Nasal cavity respiratory epithelium epithelial cell of viscerocranial mucosa (primary cell): ENCODE measurements at places on chromosomes 5 and 9. TPM values are rescaled to one million over a fixed set of nuclear protein-coding genes. Genes with fewer than 3 reads are reported as not detected.

Gene TYRP1
- not detected in 2 replicates for total RNA-seq

Gene NMUR2
- not detected in 2 replicates for total RNA-seq

Gene TNFSF15
- 0.34 and 2.8 TPM in 2 replicates for total RNA-seq

Gene PCDHGB7
- total RNA-seq, result 1.4 and 9.3 TPM in 2 replicates

Gene NUTM2F
- not detected in 2 replicates for total RNA-seq

Gene DRD1
- total RNA-seq, result not detected in 2 replicates

Gene FOXD4
- total RNA-seq, result under 0.01 and 0.36 TPM in 2 replicates

Gene KCNMB1
- not detected in 2 replicates for total RNA-seq

Gene TSSK1B
- total RNA-seq, result under 0.01 and 1.1 TPM in 2 replicates

Gene SPAG8
- 0.14 TPM in 1 of 2 replicates, not detected in the other for total RNA-seq

Gene PNPLA7
- under 0.01 and 0.43 TPM in 2 replicates for total RNA-seq

Gene PDE4D
- total RNA-seq, result 7.5 and 11.0 TPM in 2 replicates

Gene SPATA31A3
- total RNA-seq, result not detected in 2 replicates

Gene ACOT12
- 0.07 TPM in 1 of 2 replicates, not detected in the other for total RNA-seq

Gene TRIM7
- total RNA-seq, result 12.8 and 15.7 TPM in 2 replicates

Gene DAB2IP
- total RNA-seq, result 10.3 and 41.1 TPM in 2 replicates

Gene N4BP3
- 5.8 TPM in 2 replicates for total RNA-seq

Gene PAEP
- total RNA-seq, result not detected in 2 replicates

Gene PHF24
- 0.14 and 0.68 TPM in 2 replicates for total RNA-seq

Gene EIF4EBP3
- 3.1 and 3.8 TPM in 2 replicates for total RNA-seq

Gene PDE6A
- total RNA-seq, result 0.36 TPM in 1 of 2 replicates, not detected in the other

Gene SHC3
- under 0.01 and 0.78 TPM in 2 replicates for total RNA-seq

Gene F12
- total RNA-seq, result 4.4 and 9.8 TPM in 2 replicates

Gene OCLN
- total RNA-seq, result 67.5 and 148 TPM in 2 replicates

Gene FRMD3
- under 0.01 and 0.43 TPM in 2 replicates for total RNA-seq

Gene CCL27
- total RNA-seq, result 0.21 and 0.34 TPM in 2 replicates

Gene DNAH5
- total RNA-seq, result 0.34 and 0.50 TPM in 2 replicates

Gene ADAMTS12
- under 0.01 TPM in 1 of 2 replicates, not detected in the other for total RNA-seq

Gene HAVCR2
- total RNA-seq, result 0.21 and 1.0 TPM in 2 replicates

Gene PCDHGA1
- under 0.01 and 0.43 TPM in 2 replicates for total RNA-seq

Gene NRARP
- 6.2 and 23.3 TPM in 2 replicates for total RNA-seq

Gene PLGRKT
- 20.7 and 32.1 TPM in 2 replicates for total RNA-seq

Gene TNIP1
- 92.6 and 212 TPM in 2 replicates for total RNA-seq

Gene LRRTM2
- total RNA-seq, result not detected in 2 replicates

Gene KLF4
- 46.5 and 81.6 TPM in 2 replicates for total RNA-seq

Gene SOHLH1
- not detected in 2 replicates for total RNA-seq
